ENCODE measurements at places on chromosomes 5 and 9.

GRCh38 chr9:135990468-135991429 is 29.6 kb upstream of the UBAC1 start:
- DNase-seq: no peak

DNA sequence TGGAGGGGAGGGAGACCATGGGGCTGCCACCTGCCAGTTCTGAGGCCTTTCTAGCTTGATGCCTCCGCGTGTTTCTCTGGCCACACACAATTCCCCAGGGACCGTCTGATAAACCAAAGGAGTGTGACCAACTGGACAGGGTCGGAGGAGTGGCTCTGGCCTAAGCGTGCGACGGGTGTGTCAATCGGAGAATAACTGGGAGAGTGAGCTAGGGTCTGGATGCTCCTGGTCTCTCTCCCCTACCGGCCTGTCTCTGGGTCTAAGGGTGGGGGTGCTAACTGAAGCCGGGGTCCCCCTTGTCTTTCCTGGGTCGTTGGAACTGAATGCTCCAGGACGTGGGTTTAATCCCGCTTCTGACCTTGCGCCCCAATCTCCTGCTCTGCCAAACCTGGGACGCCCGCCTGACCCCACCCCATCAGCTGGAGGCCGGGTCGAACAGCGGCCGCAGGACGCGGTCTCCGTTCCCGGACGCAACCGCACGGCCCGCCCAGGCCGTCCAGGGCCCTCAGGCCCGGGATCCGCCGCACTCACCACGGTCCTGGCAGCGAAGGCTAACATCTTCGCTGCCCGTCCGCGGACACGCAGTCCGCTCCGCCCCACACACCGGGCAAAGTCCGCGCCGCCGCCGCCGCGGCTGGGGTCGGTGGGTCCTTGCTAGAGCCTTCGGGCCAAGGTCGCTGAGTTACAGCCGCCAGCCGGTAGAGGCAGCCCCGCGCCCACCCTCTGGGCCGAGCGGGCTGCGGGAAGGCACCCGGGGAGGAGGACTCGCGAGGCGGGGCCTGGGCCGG is 447 bp downstream of the CRAT start:
- DNase-seq: no peak

GRCh38 chr5:106755066-106755465 is 915.7 kb downstream of the EFNA5 start:
- DNase-seq: no peak

DNA sequence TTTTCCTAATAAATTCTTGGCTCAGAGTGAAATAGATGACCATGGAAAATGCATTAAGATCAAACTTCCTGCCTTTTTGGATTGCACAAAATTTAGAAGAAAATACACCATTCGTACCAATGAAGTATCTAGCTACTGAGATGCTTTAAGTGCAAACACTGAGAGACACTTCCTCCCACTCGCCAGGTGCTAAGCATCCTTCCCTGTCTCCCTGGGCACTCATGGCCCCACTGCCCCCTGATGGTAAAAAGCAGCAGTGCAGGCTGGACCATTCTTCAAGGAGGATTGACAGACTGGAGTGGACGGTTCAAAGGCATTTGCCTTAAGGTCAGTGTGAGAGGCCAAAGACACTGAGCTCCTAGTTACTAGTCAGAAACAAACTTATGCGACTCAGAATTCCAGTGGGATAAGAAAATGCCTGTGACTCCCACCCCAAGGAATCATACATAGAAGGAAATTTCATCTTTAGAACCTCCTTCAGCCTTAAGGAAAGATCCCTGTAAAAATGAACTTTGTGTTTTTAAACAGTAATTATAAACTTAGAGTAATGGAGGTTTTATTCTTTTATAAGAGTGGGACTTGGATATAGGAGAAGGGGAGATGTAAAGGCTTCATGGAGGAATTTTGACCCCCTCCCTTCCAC is 86.0 kb upstream of the SLC30A5 start:
- no peak for DNase-seq

DNA sequence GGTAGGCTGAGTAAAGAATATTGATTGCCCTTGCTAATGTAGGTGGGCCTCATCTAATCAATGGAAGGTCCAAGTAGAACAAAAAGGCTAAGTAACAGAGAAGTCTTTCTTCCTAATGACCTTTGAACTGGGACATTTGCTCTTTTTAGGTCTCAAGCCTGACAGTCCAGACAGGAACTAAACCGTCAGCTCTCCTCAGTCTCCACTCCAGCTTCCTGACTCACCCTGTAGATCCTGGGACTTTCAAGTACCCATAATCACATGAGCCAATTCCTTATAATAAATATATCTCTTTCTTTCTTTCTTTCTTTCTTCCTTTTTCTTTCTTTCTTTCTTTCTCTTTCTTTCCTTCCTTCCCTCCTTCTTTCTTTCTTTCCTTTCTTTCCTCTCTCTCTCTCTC is 479.5 kb upstream of the PAPPA start:
- no peak for DNase-seq

GRCh38 chr9:18806232-18807080 is 226.6 kb downstream of the SAXO1 start:
- DNase-seq: peak; percentile 29

DNA sequence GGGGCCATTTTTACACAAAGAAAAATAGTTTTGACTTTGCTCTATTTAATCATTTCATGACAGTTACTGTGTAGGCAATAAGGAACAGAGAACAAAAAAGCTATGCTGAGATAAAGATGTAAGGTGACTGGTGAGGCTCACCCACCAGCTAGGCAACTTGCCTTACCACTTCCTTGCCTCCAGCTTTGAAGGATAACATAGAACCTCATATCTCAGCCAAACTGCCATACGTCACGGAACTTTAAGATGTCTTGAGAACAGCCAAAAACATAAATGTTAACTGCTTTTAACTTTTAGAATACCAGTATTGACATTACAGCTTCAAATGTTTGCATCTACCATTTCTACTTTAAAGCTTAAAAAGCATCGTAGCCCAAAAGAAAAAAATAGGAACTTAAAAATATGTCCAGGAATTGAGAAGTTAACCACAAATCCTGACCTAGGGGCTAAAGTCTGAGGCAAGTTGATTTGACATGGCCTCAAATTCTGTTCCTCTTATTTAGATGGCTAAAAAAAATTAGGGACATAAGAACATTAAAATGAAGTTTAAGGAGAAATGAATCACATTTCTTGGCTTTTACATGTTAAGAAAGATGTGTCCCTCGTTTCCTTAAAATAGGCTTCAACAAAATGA is 7.7 kb upstream of the GCNT4 start:
- DNase-seq: no peak

DNA sequence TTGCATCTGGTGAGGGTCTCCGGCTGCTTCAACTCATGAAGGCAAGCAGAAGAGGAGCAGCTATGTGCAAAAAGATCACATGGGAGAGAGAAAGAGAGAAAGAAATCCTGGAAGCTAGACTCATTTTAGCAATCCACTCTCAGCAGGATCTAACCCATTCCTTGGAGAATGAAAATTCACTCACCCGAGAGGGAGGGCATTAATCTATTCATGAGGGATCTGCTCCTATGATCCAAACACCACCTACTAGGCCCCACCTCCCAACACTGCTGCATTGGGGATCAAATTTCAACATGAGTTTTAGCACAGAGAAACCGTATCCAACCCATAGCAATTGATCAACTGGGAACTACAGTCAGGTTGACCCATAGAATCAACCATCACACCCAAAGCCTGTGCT is 98.1 kb upstream of the SV2C start:
- DNase-seq: no peak

- DNase-seq: no peak
These were observed 106.0 kb upstream of the LRRTM2 start for GRCh38 chr5:138981131-138981530.

DNA sequence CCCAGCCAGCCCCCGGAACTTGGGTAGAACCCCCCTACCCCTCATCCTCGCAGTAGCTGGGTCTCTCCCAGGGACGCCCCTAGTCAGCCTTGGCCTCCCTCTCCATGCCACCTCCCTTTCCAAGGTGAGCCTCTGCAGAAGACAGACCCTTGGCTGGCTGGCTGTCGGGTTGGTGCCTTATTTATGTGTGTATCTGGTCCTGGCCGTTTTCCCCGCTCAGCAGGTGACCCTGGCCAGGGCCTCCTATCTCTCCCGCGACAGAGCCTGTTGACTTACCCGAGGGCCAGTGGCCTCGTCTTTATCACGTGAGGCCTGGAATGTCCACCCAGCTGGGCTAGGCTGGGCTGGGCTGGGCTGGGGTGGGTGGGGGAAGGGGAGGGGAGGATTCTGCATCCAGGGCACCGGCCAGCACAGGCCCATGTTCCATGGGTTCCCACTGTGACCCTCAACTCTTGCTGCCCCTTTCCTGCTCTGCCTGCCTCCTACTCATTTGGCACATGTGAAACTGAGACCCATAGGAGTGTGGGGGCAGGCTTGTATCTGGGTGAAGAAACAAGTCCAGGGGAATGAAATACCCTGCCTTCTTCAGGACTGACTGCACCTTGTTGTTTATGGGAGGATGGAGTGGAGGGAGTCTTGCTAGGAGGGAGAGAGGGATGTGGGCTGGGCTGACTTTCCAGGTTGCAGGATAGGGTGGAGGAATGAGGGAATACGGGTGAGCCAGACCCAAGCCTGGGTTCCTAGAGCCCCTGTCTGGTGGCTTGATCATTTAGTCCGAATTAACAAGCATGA is 3.1 kb downstream of the CXXC5 start:
- DNase-seq: no peak
